ENCODE measurements at places on chromosomes 2 and 18.

DNA sequence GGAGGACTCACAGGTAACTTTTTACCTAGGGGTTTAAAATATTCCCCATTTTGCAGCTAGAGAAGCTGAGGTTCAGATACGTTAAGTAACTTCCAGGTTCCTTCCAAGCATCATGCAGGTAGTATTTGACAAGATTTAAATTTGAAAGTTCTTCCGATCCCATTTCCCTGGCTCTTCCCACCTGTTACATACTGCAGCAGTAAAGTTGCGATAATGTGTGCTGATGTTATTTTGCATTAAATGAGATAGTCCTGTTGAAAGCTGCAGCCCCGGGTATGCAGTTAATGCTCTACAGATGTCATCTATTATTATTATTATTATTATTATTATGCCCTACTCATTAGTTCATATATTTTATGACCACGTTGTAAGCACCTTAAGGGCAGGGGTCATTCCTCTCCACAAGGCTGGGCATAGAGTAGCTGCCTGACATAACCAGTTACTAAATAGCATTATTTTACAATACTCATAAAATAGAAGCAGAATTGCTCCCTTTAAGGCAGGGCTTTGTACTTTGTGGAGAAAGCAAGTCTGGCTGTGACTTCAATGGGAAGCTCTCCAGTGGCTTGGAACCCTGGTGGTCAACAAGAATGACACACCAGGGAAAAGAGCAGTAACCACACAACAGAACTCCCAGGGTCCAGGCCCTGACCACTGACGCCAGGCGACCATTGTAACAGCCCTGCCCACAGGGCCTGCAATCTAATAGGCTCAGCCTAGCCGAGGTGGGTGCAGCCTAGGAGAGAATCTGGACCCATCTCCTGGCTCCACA lies 112.0 kb upstream of the STPG4 start:
- DNase-seq: no peak

DNA sequence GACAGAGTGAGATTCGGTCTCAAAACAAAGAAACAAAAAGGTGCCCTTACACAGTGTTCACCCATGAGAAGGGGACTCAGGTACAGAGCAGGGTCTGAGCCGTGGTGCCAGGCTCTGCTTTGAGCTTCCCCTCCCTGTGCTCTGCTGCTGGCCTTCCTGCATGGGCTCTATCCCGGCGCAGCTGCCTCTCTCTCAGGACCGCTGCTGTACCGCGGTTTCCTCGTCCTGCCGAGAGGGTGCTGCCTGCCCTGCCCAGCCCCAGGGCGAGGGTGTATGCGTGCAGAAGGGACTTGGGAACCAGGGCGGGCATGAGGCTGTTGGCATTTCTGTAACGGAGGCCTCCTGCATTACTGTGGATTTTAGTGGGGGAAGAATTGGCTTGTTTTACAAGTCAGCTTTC lies 30.1 kb downstream of the SH3RF3 start:
- no peak for DNase-seq

- peak; percentile 47 for DNase-seq
These were observed 43.4 kb downstream of the ZCCHC2 start for GRCh38 chr18:62566199-62566598.

- no peak for DNase-seq
These were observed 1313.0 kb upstream of the FAM98A start for GRCh38 chr2:34912084-34912483.

DNA sequence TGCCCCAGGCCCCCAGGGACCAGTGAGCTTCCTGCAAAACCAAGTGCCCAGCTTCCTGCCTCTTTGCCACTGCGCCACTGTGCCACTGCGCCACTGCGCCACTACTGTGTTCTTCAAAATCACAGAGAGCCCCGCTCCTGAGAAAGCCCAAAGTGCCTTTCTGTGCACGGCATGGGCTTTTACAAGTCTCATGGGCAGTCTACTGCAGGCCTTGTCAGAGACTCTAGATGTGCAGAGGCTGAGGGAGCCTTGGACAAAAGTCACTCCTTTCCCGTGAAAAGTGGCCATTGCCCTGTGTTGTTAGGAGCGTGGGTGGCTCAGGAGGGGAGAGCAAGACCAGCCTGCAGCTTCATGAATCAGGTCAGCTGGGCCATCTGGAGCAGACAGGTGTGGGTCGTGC lies 180.5 kb downstream of the SMAD7 start:
- no peak for DNase-seq

GRCh38 chr2:203498161-203498560 lies 36.9 kb downstream of the RAPH1 start:
- no peak for DNase-seq

DNA sequence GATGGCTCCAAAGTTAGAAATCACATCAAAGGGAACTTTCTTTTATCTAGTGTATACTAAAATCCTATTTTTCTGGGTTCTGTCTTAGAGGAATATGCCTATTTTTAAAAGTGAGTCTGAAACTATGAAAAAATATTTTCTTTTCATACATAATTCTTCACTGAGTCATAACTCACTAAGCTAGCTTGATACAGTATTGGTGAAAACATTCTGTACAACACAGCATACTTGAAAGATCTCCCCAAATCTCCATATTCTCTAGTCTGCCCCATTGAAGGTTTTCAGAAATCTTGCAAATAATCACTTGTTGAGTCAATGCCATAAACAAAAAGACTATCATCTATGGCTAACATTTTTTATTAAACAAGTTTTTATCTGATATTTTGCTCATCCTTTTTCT lies 44.5 kb downstream of the COL3A1 start:
- no peak for DNase-seq

GRCh38 chr2:150733051-150733618 lies 245.7 kb upstream of the RND3 start:
- no peak for DNase-seq

- DNase-seq: no peak
These were observed 550.4 kb downstream of the ARHGAP15 start for GRCh38 chr2:143679617-143680016.

DNA sequence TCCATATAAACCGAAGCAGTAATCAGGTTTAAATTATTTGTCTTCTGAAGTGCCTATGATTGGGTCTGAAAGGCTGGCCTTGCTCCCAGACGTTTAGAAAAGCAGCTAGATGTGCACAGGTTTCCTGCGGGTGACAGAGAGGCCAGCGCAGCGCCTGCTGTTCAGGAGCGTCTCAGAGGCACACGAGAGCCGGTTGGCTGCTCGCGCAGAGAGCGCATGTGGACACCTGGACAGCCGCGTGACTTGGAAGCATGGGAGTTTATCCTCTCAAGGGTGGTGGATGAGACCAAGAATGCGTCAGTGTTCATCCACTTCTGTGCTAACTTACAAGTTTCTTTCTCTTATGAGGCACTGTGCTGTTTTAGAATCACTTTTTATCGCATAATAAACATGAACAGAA lies 303.7 kb downstream of the PTGR3 start:
- DNase-seq: no peak

DNA sequence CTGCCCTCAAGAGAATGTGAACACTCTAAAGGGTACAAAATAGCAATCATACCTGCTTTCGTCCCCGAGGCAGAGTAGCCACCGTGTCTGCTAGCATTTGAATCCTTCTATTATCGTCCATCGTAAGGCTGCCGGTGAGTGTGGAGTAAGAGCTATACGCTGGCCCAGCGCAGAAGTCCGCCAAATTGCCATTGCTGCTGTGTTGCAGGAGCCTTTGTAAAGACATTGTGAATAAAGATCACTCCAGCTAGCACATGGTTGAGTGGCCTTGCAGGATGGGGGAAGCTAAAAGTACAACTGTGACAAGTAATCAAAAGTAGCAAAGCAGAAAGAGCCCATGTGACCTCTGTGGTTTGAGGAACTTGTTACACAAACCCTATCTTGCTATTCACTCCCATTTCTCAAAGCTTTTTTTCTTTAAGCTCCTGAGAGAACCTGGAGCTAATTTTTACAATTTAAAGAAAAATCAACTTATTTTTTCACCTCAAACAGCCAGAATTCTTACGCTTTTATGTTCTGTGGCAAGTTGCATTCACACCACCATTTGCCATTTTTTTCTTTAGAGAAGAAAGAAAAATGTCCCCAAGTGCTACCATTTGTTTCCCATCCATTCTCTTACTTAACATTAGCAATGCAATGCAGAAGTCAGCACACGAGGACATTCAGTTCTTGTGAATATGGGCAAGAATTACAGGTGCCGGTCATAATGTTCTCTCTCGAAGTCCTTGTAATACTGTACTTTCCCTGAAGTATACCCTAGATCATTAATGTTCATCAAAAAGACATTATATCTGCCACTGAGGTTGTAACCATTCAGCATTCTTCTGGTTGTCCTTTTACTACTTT lies at the start of gene CYTIP:
CYTIP (minus strand) TSS at position 295 of the 846 bp plus-strand sequence; CDS start at position 226, 69 bp downstream.
- peak; percentile 54 for DNase-seq

GRCh38 chr2:118348380-118349034 lies 260.2 kb downstream of the INSIG2 start:
- no peak for DNase-seq

- DNase-seq: no peak
These were observed 70.6 kb upstream of the WDR75 start for GRCh38 chr2:189370719-189371118.

GRCh38 chr2:23629772-23630480 lies 244.9 kb downstream of the KLHL29 start:
- DNase-seq: no peak

DNA sequence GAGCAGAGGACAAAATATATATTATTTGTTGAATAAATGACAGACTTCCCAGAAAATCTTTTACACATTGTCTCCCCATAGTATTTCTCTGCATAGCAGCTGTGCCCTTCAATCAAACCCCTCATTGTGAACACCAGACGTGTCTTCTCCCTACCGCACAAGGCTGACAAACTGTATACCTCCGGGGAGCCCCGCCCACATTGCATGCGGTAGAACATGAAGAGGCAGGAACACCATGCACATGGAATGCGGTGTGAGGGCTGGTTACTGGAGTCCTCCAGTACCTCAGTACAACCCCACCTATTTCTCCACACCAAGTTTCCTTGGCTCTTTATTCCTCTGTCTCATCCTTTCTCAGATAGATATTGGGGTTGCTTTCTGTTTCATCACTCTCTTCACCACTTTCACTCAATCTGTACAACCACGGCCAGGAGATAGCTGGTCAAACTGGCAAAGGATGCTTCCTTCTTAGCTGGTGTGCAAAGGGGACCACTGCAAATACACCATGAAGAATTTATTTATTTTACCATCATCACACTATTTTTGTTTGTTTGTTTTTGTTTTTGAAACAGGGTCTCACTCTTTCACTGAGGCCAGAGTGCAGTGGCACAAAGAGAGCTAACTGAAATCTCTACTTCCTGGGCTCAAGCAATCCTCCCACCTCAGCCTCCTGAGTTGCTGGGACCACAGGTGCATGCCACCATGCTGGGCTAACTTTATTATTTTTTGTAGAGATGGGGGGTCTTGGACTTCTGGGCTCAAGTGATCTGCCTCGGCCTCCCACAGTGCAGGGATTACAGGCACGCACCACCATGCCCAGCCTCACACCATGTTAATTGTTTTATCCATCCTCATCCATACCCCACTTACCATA lies 2.3 kb upstream of the NBAS start:
- DNase-seq: no peak

DNA sequence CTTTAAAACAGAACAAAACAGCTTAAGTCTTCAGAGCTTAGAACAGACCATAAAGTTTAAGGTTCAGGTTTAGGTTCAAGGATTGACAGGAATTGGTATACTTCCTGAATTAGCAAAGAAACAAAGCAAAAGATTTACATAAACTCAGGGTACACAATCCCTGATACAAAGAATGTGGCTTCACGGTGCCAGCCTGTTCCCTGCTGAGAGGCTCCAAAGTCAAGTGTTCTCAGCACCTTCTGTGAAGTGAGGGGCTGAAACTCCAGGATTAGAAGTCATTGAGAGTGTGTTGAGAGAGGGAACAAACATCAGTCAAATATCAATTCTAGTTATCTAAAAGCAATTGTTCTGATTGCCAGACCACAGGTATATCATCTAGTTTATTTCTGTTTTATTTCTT lies 35.7 kb downstream of the DYNAP start:
- DNase-seq: no peak

DNA sequence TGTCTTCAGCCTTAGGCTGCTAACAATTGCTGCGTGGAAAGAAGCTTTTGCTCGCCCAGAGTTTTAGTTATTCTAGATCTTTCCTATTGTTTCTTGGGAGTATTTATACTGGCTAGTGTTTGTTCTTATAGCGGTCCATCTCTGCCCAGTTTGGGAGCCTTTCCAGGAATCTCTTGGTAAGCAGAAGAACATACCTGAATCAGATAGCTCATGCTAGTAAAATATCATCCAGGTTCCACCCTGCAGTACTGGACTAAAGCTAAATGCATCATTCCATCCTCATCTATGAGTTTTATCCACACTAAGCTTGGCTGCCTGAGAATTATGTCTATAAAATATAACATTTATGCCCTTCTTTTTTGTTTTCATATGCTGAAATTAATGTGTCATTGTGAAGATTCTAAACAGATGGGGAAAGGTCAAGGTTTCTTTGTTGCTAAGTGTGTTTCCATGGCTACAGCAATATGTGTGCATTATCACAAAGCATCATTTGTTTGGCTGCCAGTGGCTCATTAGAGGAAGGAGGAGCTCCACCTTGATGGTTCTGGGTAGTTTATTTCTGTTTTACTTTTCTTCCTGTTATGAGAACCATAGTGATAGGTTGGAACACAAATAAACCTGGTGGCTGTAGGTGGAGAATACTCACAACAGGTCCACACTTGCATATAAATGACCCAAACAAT lies 182.8 kb downstream of the PIK3C3 start:
- no peak for DNase-seq

- no peak for DNase-seq
These were observed 39.4 kb downstream of the TMEM18 start for GRCh38 chr2:637804-638203.

GRCh38 chr2:156896294-156896693 lies 361.2 kb upstream of the GALNT5 start:
- no peak for DNase-seq

GRCh38 chr2:13002536-13003331 lies 286.0 kb downstream of the TRIB2 start:
- DNase-seq: no peak

GRCh38 chr2:20150806-20151571 lies 73.9 kb downstream of the SDC1 start:
- no peak for DNase-seq

GRCh38 chr2:46257476-46257875 lies 39.7 kb upstream of the EPAS1 start:
- no peak for DNase-seq

DNA sequence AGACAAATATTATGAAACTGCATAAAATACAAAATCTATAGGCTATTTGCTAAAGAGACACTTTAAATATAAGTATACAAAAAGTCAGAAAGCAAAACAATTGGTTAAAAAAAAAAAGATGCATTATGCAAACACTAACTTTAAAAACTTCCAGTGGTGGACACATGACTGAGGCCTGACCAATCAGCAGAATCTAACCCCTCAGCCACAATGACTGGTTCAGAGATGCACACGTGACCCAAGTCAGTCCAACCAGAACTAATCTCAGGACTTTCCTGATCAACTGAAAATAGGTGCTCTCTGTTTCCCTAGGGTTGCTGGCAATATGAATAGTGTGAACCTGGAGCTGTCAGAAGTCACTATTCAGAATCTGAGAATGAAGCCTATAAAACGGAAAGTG lies 22.7 kb downstream of the DNER start:
- no peak for DNase-seq

- no peak for DNase-seq
These were observed 35.8 kb downstream of the FAM178B start for GRCh38 chr2:96950381-96951124.

Data from lower leg skin (tissue), 4 donors.